ENCODE measurements at places on chromosomes 2 and 18.

GRCh38 chr2:118049140-118049815 lies 35.4 kb upstream of the CCDC93 start:
- DNase-seq, result no peak

- DNase-seq, result no peak
Measured at GRCh38 chr2:129492548-129492947, 486.9 kb upstream of the RAB6C start.

- no peak for DNase-seq
Measured at GRCh38 chr2:42556315-42556890, 12.0 kb upstream of the MTA3 start.

GRCh38 chr2:222296911-222297599 lies 1.7 kb downstream of the PAX3 start:
- no peak for DNase-seq

- no peak for DNase-seq
Measured at GRCh38 chr2:176385219-176385759, 116.0 kb downstream of the MTX2 start.

GRCh38 chr2:10303694-10304378 lies 1.1 kb downstream of the HPCAL1 start:
- no peak for DNase-seq

DNA sequence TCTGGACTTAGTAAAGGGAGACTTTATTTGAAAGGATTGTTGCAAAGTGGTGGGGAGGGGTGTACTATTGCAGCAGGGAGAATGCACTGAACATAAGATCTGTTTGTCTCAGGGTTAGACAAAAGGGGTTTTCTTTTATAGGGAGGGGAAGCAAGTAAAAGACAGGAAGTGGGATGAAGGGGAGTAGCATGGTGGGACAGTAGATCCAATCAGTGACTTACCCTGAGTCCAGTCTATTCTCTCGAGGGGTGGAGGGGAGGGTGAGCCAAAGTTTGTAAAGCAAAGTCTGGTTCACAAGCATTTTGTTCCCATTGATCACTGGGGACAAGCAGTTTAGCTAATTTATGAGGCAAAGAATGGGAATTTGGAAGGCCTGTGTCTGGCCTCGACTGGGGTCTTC lies 35.0 kb upstream of the CYP27C1 start:
- DNase-seq, result no peak

- no peak for DNase-seq
Measured at GRCh38 chr2:201972621-201973255, 60.9 kb upstream of the FZD7 start.

DNA sequence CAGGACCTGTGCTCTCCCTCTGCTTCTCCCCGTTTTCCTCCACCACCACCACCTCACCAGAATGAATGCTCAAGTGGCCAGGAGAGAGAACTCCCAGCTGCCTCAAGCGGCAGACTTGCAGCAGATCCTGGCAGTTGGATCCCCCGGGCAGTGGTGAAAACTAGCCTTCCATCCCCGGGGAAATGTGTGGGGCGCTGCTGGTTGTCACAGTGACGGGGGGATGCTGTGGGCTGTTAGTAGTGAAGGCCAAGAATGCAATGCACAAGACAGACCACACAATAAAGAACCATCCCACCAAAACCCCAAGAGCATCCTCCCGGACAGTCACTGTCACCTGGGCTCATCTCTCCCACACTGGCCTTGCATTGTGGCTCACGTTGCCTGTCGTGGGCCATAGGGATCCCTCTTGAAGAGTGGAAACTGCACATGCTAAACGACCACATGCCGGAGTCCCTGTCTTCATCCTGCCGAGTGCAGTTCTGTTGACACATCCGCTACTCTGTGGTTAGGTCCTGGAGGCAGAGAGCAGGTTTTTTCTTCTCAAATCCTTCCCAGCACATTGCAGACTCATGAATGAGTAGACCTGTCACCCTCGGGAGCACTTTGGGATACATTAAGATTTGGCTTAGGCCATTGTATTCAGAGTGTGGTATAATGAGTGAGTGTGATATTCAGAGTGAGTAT lies 13.5 kb downstream of the SPATA3 start:
- DNase-seq, result no peak

DNA sequence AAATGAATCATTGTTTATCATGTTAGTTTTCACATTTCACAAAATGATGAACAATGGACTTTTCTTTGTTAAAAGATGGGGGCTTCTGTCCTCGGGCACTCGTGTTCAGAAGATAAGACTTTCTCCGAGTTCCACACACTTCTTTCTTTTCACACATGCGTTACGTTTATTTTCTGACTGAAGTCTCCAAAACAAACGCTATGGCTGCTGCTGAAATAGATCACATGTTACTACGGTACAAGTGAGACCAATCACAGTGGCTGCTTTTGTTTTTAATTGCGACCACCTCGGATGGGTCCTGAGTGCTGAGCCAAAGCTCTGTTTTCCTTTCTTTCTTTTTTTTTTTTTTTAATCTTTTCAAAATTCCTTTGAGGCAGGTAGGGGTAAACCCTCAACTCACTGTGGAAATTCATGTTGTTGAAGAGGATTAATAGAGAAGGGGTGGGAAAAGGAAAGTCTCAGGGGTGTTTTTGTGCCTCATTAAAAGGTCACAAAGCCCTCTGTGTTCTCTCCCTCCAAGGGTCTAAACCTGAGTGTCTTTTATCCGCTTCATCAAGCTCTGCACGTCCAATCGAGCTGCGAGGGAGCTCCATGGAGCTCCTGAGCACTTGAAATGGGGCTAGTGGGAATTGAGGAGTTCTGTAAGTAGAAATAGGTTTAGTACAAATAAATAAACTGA lies 48.2 kb downstream of the ARL4C start:
- DNase-seq, result no peak

DNA sequence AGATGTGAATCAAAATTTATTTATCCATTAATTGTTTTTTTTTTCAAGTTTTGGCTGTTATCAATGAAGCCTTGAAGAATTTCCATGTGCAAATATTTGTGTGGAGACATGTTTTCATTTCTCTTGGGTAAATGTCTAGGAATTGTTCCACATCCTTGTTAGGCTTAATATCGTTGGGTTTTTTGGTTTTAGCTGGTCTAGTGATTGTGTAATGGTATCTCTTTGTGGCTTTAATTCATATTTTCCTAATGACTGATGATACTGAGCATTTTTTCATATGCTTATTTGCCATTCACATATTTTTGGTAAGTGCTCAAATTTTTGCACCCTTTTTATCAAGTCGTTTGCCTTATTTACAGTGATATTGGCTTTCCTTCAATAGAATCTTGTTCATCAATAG lies 250.3 kb upstream of the EPHA4 start:
- DNase-seq, result no peak

Measured in activated CD8-positive, alpha-beta memory T cell treated with anti-CD3 and anti-CD28 coated beads for 1 hour (primary cell).